Epithelial cell of proximal tubule (primary cell): ENCODE measurements at places on chromosomes 1 and 21. TPM values are rescaled to one million over a fixed set of nuclear protein-coding genes. Genes with fewer than 3 reads are reported as not detected.

Gene ZNF669
- total RNA-seq = 7.9 and 11.3 TPM in 2 replicates

Gene RAVER2
- 6.9 and 9.8 TPM in 2 replicates for total RNA-seq

Gene MAP3K21
- 7.3 and 11.0 TPM in 2 replicates for total RNA-seq

Gene FMO5
- total RNA-seq = 0.29 and 1.0 TPM in 2 replicates

DNA sequence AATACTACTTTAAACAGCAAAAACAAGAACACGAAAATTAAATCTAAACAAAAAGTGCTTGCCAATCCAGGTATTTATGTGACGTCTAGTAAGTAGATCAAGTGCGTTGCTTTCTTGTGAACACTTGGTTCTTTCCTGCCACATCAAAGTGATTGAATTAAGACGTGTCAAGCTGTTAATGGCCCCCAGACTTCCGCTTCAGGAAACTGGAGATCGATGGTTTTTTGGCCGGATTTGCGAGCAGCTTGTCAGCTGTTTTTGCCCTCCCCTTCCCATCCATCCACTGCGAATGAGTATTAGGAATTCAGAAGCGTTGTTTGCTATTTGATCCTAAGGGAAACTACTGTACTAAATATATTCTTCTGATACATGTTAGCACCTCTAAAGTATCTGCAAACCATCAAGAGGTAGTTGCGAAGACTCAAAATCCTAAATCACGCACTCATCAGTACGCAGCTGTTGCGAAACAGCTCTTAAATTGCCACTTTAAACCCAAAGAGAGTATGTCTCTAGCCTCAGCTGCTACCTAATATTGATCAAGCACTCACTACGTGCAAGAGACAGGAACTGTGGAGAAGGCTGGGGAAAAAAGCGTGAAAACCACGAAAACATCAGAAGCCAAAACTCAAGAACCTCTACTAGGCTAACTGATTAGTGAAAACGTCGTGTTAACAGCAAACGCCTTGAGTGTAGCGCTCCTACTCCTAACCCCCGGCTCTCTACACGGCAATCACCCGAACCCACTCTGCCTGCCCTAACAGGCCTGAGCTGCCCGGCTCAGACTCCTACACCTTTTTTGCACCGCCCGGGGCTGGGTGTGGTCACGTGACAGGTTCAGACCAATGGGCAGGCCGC is 473 bp upstream of the BRDT start:
- no peak for DNase-seq
